ENCODE measurements at places on chromosomes 4 and X.

- no peak for DNase-seq
Observed at GRCh38 chr4:25449270-25449669, 72.2 kb downstream of the ANAPC4 start.

GRCh38 chrX:155028129-155028528, 1.5 kb downstream of the FUNDC2 start:
- DNase-seq, result peak; percentile 6

- no peak for DNase-seq
Observed at GRCh38 chr4:143252478-143252877, 67.8 kb downstream of the USP38 start.

- no peak for DNase-seq
Observed at GRCh38 chrX:86845101-86845500, 672.5 kb upstream of the KLHL4 start.

GRCh38 chrX:18288716-18289115, 65.8 kb downstream of the SCML2 start:
- DNase-seq, result no peak
